ENCODE measurements at places on chromosomes 3 and 15.

GRCh38 chr3:127043731-127044510 lies 61.0 kb downstream of the PLXNA1 start:
- DNase-seq, result no peak

GRCh38 chr3:196115678-196116083 lies 33.8 kb upstream of the TFRC start:
- DNase-seq, result no peak

DNA sequence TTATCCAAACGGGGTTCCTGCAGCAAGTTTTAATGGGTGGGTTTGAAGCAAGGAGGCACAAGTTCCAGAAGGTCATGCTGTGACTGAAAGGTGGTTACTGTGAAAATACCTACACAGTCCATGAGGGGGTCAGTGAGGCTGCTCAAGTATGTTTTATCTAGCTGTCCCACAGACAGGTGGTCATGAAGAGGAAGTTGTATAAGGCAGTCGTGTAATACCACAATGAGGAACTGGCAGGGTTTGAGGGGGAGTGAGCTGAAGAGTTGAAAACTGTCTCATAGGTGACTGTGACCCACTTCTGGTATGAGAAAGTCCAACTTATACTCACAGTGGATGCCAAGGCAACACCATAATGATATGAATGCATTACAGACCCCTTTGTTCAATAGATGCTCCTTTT lies 856.8 kb downstream of the OTOL1 start:
- no peak for DNase-seq

DNA sequence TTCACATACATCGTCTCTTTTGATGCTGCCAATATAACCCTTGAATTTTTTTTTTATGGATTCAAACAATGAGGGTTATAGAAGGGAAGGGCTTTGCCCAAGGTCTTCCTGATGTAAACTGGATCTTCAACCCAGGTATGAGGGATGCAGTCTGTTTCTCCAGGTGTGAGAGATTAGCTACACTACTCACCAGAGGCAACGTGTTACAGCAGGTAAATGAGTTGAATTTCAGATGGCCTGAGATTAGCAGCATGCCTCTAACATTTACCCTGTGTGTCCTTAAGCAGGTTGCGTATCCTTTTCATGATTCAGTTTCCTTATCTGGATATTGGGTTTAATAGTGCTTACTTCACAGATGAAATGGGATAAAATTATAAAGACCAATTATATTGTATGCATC lies 1.9 kb downstream of the RTP4 start:
- DNase-seq, result no peak

GRCh38 chr3:14031271-14031670 lies 93.4 kb downstream of the CHCHD4 start:
- DNase-seq, result no peak
